ENCODE measurements at places on chromosomes 11 and 22. TPM values are rescaled to one million over a fixed set of nuclear protein-coding genes. Genes with fewer than 3 reads are reported as not detected.

SIDT2 gene
- 27.6 TPM for total RNA-seq

FBLN1 gene
- total RNA-seq: 6.7 TPM

TPBGL gene
- total RNA-seq: 0.28 TPM

PRDM10 gene
- 3.7 TPM for total RNA-seq

GGTLC2 gene
- total RNA-seq: not detected

OR4A15 gene
- total RNA-seq: not detected

Data from regular cardiac myocyte (primary cell).